ENCODE measurements at places on chromosomes 2 and 18.

DNA sequence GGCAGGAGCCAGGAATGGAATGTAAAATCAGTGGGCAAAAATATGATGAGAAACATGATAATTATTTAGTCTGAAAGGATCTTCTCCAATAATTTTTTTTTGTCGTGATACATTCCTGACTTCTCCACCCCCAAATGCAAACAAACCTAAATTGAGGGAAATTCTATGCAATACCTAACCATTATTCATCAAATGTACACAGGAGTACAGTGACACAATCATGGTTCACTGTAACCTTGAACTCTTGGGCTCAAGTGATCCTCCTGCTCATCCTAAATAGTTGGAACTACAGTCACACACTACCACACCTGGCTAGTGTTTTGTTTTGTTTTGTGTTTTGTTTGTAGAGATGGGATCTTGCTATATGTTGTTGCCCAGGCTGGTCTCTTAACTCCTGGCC lies 46.5 kb downstream of the RAB10 start:
- DNase-seq = no peak

GRCh38 chr2:11029136-11029535 lies 117.4 kb downstream of the KCNF1 start:
- no peak for DNase-seq

DNA sequence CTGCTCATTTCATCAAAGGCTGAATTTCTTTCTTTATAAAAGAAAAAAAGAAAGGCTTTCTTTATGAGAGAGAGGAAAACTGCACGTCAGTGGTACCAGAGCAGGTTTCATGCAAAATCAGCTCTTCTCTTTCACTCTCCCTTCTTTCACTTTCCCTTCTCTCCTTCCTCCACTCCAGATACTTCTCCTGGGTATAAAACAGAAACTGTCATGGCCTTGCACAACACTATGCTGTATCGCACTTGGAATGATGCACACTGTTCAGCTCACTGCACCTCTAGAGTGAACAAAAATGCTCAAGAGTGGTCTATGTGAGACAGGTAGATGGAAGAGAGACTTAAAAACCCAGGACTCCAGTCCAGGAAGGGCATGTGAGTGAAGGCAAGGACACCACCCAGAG lies 73.8 kb downstream of the KLF7 start:
- DNase-seq = no peak

GRCh38 chr2:43119303-43119702 lies 107.1 kb downstream of the ZFP36L2 start:
- no peak for DNase-seq

- DNase-seq = no peak
Measured at GRCh38 chr2:215454519-215455246, 18.8 kb upstream of the FN1 start.

- DNase-seq = no peak
Measured at GRCh38 chr18:7197854-7198253, 33.0 kb upstream of the LRRC30 start.

DNA sequence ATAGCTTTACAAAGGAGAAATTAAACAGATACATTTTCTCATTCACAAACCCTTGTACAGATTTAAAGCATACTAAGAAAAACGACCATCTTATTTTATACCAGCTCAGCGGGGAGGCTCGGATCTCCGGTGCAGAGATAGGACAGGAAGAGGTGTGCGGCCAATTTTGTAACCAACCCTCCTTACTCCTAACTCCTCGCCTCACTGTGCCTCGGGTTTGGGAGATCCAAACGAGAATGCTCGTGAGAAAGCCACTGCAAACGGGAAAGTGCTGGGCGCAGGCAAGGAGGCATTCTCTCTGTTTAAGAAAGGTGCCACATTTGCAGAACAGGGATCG lies 1.2 kb downstream of the KDSR start:
- DNase-seq = no peak

- DNase-seq = no peak
Measured at GRCh38 chr18:1708006-1708405, 803.3 kb downstream of the ADCYAP1 start.

DNA sequence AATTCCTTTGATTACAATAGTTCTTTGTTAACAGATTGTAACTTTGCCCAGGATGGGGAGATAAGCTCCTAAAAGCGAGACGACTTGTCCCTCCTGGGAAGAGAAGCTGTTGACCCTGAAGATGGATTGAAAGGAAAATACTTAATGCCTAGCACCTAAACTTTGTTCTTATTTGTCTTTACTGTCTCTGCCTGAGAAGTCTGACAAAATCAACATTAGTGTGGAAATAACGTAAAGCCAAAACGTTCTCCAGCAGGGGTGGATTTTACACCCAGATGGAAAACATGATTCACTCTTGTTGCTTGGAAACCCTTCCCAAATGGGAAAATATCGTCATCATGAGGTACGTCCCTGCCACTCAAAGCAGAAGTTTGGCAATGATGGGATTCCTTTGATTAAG lies 450.1 kb downstream of the SLC4A3 start:
- DNase-seq = no peak

- DNase-seq = no peak
Measured at GRCh38 chr2:150091846-150092245, 395.6 kb downstream of the RND3 start.

- DNase-seq = no peak
Measured at GRCh38 chr2:216366777-216367471, 5.4 kb downstream of the MARCHF4 start.

DNA sequence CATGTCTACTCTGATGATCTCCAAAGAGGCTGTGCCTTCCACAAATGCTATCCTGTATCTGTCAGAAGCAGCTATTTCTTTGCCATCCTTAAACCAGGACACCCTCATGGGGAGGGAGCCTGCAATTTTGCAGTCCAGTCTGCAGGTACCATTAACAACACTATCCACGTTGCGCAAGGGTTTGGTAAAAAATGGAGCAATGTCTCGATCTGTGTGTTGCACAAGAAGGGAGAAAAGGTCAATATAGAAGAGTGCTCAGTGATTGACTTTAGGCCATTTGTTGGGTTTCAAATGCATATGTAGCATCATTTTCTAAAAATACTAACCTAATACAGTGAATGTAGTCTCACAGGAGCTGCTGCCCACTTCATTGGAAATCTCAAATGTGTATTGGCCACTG lies 74.3 kb downstream of the TTN start:
- no peak for DNase-seq

DNA sequence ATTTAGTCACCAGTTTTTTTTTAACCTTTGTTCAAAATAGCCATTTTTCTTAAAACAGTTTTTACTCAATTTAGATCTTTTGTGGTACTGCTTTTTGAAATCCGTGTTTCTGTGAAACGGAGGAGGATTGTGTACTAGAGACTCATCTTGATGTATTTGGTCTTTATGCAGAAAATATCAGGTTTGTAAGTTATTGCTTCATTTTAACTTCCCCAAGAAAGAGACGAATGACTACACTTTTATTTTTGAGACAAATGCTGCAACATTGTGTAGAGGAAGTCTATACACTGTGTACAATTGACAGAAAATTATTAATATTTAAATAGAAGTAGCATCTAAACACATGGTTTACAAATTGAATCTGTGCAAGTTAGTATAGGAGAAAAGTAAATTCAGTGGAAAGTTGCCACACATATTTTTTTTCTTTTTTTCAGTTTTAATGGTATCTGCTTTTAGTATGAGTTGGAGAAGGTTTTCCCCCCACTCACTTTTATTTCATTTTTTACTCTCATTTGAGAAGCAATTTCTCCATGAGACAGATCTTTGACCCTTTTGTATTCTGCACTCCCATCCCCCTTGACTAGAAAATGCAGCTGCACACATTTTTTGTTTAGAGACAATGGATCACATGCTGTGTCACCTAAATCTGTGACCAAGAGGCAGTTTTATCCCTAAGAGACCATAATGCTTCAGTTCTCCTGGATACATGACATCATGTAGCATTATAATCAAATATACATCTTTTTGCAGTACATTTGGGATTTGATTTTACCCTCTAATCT lies 200.8 kb upstream of the STON1 start:
- DNase-seq = no peak

GRCh38 chr2:177641331-177641730 lies 248.8 kb downstream of the AGPS start:
- no peak for DNase-seq

DNA sequence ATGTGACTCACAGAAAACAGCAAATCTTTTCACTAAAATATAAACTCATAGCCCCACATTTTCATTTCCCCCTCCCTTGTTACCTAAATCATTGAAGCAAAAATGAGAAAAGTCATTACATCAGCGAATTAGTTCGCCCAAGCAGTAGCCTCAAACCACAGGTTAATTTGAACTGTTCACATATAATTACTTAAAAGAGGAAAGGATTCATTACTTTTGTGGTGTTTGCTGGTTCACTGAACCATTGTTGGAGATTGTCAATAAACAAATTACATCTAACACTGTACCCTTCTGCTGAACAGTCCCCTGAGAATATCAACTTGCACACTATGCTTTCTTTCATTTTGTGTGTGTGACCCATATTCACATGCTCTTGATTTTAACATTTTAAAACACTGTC lies 238.7 kb downstream of the ERBB4 start:
- DNase-seq = no peak

GRCh38 chr2:112644155-112644932 lies 1.4 kb upstream of the SLC20A1 start:
- DNase-seq = no peak

GRCh38 chr2:41963661-41964525 lies 83.9 kb upstream of the PKDCC start:
- DNase-seq = peak; percentile 92

GRCh38 chr2:229666811-229667210 lies 47.5 kb downstream of the DNER start:
- DNase-seq = no peak

- no peak for DNase-seq
Measured at GRCh38 chr2:134713176-134713575, 5.6 kb downstream of the TMEM163 start.

- no peak for DNase-seq
Measured at GRCh38 chr18:10011061-10011460, 97.2 kb downstream of the VAPA start.

DNA sequence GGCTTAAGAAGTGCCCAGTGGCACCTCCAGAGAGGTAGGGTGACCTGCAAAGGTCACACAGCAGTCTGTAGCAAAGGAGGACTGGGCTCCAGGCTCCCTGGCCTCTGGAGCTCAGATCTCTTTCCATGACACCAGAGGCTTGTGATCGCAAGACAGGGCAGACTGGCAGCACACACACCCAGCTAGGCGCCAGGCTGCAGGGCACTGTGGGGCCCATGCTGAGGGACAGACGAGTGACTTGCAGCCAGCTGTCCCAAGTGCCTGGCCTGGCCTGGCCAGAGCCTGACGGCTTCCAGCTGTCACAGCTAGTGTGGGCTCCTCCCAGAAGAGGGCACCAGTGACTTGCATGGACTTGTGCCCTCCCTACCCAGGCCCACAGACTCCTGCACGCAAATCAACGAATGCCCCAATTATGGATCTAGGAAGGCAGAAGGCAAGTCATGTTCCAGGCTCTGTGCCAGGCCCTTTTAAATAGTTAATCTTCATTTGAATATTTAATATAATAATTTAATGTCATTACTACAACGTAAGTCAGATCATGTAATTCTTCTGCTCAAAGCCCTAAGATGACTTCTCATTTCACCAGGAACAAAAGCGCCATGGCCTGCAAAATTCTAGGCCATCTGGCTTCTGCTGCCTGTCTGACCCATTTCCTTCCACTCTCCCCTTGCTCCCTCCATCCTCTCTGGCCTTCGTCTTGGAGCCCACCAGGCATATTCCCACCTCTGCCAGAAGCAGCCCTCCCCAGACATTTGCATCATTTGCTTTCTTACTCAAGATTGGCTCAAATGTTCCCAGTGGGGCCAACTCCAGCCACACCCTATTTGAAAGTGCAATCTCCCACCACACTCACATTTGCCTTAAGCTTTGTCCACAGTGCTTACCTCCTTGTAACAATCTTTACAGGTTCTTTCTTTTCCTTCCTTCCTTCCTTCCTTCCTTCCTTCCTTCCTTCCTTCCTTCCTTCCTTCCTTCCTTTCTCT lies 3.7 kb upstream of the SPEG start:
- DNase-seq = no peak

DNA sequence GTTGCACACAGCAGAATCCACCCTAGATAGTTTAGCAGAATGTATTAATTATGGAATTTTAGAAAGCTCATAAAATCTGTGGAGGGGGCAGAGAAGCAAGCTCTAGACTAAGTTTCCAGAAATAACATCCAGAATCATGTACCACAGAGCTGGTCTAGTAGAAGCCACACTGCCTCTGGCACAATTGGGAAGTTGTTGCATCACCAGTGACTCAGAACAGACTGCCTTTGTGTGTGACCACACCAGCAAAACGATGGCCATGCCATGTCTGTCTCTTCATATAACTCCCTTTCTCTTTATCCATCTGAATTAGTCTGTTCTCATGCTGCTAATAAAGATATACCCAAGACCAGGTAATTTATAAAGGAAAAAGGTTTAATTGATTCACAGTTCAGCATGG lies 158.9 kb downstream of the CCDC148 start:
- DNase-seq = no peak

GRCh38 chr2:118223992-118224894 lies 136.0 kb downstream of the INSIG2 start:
- DNase-seq = peak; percentile 37

GRCh38 chr2:100945930-100946607 lies 56.0 kb upstream of the RPL31 start:
- DNase-seq = no peak

DNA sequence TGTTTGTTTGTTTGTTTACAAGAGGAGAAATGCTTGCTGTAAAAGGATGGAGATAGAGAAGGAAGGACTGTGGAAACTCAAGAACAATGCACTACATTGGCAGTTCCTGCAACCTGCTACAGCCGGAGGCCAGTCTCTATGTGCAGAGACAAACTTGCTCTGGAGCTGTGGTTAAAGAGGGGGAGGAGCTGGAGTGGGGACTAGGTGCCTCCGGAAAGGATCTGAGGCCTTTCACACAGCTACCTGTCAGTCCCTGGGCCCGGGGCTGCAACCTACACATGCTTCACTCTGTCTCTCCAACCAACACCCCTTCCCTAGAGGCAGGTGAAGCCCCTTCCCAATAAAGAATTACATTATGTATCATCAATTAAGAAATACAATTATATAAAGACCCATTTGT lies 1234.0 kb upstream of the ZEB2 start:
- no peak for DNase-seq

- no peak for DNase-seq
Measured at GRCh38 chr2:173223871-173224270, 130.8 kb upstream of the CDCA7 start.

GRCh38 chr2:2850859-2851258 lies 519.8 kb upstream of the MYT1L start:
- DNase-seq = no peak

DNA sequence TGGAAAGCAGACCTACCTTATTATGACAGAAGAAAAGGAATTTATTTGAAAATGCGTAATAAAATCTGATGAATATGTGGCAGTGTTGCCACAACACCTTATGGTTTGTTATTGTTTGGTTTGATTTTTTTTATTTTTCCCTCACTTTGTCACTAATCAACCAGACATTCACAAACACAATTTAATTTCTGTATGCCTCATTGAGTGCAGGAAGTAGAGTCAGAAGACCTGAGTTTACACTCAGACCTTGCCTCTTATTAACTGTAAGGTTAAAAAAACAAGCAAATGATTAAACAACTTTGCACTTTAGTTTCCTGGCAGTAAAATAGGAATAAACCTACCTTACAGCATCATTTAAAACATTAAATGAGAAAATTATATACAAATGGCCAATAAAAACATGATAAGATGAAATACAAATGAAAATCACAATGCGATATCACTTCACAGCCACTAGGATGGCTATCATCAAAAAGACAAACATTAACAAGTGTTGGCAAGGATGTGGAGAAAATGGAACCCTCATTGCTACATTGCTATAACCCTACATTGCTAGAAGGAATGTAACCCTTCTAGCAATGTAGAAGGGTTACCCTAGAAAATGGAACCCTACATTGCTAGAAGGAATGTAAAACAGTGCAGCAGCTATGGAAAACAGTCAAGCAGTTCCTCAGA lies 3.3 kb downstream of the SESTD1 start:
- DNase-seq = no peak

All from right renal pelvis (tissue), 4 donors.